ENCODE measurements at places on chromosomes 4 and X.

GRCh38 chr4:24809376-24809775, 14.0 kb downstream of the SOD3 start:
- no peak for DNase-seq

GRCh38 chr4:10326075-10326474, 131.2 kb downstream of the ZNF518B start:
- no peak for DNase-seq

- DNase-seq = no peak
Observed at GRCh38 chr4:132076829-132077228, 1072.3 kb upstream of the PCDH10 start.

DNA sequence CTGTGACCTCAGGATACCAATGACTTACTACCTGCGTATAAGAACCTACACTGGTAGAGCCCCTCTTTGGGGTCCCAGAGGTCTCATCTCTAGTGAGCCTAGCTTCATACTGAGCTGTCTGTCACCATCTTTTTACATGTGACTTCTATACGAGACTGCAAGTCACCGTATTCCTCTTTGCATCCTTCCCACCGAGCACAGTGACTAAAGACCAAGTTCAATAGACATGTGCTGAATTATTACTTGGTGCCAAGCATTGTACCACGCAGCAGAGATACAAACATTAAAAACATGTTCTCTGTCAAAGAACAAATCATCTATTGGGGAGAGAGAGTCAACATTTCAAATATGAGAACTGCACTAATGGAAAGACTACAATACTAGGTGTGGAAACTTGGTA, 16.4 kb downstream of the ARAP2 start:
- DNase-seq = no peak

- no peak for DNase-seq
Observed at GRCh38 chrX:6660567-6661264, 125.8 kb upstream of the VCX3A start.

DNA sequence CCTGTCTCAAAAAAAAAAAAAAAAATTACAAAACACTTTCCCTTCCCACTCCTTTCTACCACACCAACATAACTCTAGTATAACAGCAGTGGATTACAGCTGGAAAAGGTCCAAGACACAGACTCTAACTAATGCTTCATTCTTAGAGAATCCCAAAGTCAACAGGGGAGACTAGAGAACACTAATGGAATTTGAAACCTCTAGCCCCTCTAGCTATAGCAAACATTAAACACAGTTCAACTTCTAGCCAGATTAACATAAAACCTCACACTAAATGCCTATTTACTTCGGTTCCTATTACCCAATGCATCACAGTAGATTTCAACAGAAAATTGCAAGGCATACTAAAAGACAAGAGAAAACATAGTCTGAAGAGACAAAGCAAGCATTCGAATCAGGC, 10.5 kb upstream of the DHX15 start:
- no peak for DNase-seq

GRCh38 chr4:54228961-54229501, at the start of gene PDGFRA:
TSS of gene PDGFRA (plus strand) at chr4:54229293. CDS start at chr4:54258769, 29,476 bp downstream.
- DNase-seq = no peak

GRCh38 chr4:52659722-52660261, 691 bp upstream of the USP46 start:
- DNase-seq = no peak

DNA sequence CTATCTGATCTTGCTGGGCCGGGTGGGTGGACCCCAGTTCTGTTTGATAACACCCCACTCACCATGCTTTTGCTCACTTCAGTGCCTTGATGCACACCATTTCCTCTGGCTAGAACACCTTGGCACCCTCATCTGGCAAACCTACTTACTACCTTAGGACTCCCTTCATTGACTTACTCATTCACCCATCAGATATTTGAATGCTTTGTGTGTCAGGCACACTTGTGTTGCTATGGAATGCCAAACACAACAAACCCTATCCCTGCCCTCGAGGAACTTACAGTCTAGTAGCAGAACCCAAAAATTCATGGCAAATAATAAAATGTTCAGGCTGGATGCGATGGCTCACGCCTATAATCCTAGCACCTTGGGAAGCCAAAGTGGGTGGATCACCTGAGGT, 13.9 kb downstream of the CCNG2 start:
- DNase-seq = no peak

Data from effector CD4-positive, alpha-beta T cell (primary cell).